CD4-positive, CD25-positive, alpha-beta regulatory T cell (primary cell): ENCODE measurements at places on chromosomes 5 and 9. TPM values are rescaled to one million over a fixed set of nuclear protein-coding genes. Genes with fewer than 3 reads are reported as not detected.

GRCh38 chr5:173735691-173736090 is 119.2 kb upstream of the BOD1 start:
- no peak for DNase-seq

- no peak for DNase-seq
These were observed 10.6 kb upstream of the SEMA6A start for GRCh38 chr5:116585227-116585626.

GRCh38 chr5:76175821-76176403 is 92.7 kb downstream of the SV2C start:
- peak; percentile 18 for DNase-seq

GRCh38 chr9:36935768-36936497 is 98.1 kb downstream of the PAX5 start:
- DNase-seq, result no peak

- no peak for DNase-seq
These were observed 121.5 kb downstream of the RGS3 start for GRCh38 chr9:113585085-113585442.

GRCh38 chr9:116360989-116361388 is 207.4 kb downstream of the PAPPA start:
- DNase-seq, result no peak

DNA sequence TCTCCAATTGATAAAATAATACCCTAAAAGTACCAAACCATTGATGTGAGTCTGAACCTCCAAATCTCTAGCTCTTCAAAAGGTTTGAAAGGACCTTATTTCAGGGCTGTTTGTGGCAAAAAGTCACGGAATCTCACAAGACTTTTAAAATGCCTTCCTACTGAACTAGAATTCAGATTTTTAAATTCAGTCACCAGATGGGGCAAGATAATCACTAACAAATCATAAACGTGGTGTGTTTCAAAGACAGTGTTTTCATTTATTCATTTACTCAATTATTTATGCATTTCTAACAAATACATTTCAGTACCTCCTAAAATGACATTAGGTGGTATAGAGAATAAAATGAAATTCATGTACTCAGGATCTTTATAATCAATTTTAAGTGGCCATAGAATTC is 68.2 kb upstream of the SMC2 start:
- DNase-seq, result no peak

Gene C9orf152
- not detected for polyA plus RNA-seq

Gene ATG10
- 8.0 TPM for polyA plus RNA-seq
